Endothelial cell of umbilical vein (primary cell): ENCODE measurements at places on chromosomes 4 and X. TPM values are rescaled to one million over a fixed set of nuclear protein-coding genes. Genes with fewer than 3 reads are reported as not detected.

Gene SLC7A11
- 79.3 and 82.7 TPM in 2 replicates for total RNA-seq

Gene HSFX4
- total RNA-seq, result not detected in 2 replicates

Gene PORCN
- 7.6 and 12.0 TPM in 2 replicates for total RNA-seq

Gene ASB9
- total RNA-seq, result 5.6 and 7.6 TPM in 2 replicates
